GM12891 (cell line): ENCODE measurements at places on chromosomes 16 and 17.

DNA sequence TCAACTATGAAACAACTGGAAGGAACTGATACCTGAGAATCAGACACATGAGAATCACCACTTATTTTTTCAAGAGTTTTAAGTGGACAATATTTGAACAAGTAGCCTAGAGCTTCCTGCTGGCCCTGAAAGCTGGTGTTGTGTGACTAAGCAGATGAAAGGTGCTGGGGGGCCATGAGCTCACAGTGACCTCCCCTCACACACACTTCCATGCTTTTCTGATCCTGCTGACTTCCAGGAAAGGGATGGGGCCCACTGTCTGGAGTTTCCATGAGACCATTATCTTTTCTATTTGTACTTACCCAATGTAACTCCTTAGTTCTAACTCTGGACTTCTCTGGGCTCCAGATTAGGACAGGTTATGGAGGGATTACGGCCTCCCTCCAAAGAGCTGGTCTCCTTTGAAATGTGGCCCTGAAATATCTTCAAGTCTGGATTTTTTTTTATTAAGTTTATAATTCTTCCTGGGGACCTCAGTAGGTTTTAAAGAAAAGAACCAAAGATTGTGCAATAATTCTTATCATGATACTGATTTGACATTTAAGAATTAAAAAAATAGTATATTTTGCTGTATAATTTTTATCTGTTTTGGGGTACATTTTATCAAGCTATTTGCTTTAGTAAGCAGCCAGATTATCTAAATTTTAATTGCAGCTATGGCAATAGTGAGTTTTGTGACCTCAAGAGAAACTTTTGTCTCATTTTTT, 4.9 kb downstream of the CAPNS2 start:
- no peak for DNase-seq

DNA sequence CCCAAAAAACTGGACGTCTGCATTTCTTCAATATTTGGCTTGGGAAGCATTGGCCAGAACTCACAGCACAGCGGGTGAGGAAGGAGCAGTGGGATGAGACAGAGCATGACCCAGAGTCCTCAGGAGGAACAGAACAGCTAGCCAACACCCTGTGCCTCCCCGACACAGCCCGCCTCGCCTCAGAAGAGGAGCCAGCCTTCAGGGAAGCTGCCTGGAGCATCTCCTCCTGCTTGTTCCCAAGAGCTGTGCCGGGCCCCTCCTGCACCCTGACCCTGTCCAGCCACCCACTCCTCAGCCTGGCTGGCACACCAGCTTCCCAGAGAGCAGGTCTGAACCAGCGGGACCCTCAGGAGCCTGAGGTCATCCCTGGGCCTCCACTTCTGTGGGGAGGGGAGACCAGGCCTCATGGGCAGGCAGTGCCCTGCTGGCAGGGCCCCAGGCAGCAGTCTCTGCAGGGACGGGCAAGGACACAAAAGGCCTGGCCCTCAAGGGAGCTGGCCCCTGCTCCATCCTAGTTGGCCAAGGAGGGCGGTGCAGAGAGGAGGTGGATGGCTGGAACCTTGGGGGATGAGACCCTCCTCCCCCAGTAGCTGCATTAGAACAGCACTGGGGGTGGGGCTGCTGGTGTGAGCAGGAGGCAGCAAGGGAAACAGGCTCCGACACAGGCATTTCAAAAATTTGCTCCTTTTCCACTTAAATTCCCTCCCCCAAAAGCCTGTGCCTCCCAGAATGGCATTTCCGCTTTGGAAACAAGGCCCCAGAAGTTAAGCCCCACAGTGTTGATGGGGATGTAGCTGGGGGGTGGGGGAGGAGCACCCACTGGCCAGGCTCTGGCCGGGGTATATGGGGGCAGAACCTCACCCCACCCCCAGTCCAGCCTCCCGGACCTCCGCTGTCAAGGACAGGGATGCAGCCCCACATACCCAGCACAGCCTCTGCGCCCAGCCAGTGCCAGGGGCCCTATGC, 1.8 kb upstream of the BCAR1 start:
- DNase-seq = no peak

- DNase-seq = no peak
Measured at GRCh38 chr17:10033959-10034358, 128.9 kb upstream of the RCVRN start.

GRCh38 chr17:40498281-40499084, 2.9 kb downstream of the TNS4 start:
- no peak for DNase-seq

DNA sequence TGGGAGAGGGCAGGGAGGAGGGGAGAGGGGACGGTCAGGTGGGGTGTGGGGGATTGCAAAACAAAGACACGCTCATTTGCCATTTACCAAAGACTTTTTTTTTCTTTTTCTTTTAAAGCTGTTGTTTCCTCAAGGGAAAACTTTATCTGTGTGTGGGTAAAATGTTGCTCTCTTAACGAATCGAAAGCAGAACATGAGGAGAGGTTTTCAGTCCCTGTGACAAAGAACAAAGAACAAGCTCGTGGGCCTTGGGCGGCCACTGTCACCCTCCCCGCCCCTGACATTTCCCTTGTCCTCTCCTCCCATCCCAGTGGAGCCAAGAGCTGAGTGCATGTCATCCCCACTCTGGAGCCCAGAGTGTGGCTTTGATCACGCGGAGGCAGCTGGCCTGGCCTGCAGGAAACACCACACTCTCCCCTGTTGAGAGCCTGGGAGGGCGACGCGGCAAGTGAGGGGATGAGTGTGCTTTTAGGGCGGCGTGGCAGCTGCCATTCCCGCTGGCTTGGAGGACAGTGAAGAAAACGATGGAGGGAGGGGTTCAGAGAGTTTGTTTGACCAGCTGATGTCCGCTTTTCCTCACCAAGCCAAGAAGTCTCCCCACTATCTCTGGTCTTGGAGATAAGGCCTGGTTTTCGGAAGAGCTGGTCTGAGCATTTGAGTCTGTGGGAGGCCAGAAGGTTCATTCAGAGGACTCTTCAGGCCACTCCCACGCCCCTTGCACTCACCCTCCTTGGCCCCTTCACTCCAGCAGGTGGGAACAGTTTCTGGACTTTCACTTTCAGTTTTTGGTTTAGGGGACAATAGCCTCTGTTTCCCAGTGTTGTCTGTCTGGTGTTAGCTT, 11.4 kb downstream of the CCR7 start:
- no peak for DNase-seq

DNA sequence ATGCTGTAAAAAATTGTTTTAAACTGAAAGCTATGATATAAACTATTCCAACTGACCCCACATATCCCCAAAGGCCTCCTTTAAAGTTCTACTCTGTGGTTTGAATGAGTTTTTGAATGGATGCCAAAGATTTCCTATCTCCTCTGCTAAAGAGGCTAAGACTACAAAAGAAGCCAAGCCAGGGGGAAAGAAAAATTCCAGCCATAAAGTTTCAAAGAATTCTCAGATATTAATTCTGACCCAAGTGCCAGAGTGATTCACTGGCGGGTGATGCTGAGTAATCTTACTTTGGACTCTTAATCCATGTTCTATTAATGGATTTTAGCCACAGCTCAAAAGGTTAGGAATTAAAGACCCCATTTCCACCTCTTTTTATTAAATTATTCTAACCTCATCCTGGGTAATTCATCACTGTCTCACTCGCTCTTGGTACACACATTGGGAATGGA, 60.7 kb downstream of the HS3ST3A1 start:
- no peak for DNase-seq

- no peak for DNase-seq
Measured at GRCh38 chr17:65529040-65529633, 32.3 kb downstream of the AXIN2 start.

DNA sequence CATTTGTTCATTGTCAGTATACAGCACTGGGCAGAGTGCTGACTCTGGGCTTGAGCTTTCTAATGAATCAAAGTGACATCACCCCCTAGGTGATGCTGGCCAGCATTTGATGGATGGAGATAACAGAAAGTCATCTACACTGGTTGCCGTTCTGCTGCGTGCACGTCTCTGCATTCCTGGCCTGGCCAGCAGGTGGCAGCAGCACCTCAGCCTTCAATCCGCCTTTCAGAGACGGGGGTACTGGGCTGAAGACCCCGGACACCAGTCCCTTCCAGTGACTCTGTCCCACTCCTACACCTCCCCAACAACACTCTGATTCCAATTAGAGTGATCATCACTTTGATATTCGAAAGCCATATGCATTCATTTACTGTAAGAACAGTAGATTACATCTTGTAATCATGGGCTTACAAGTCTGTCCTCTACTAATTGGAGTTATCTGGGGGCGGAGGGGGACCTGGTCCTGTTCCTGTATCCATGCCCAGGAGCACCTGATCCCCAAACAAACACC, 6.0 kb downstream of the CPSF4L start:
- DNase-seq = no peak

- DNase-seq = no peak
Measured at GRCh38 chr17:62916684-62917571, 49.1 kb upstream of the TANC2 start.
